ENCODE measurements at places on chromosomes 1 and 21. TPM values are rescaled to one million over a fixed set of nuclear protein-coding genes. Genes with fewer than 3 reads are reported as not detected.

The C1orf167 gene
- total RNA-seq, result 0.36 TPM

DNA sequence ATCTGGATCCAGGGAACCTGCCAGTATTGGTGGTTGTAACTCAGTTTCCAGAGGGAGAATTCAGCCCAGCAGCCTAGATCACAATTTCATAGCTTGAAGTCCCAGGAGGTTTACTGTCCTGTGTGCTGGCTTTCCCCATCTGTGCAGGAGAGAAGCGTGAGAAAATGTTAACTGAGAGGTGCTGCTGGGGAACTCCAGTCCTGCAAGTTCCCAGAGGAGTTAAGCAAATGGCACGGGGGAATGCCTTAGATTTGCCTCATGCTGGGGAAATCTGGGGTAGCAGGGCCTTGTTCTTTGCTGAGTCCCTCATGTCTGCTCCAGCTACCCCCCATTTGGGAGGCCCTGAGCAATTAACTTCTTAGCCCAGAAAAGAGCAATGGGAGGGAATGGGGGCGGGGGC, 25.1 kb upstream of the SLAMF6 start:
- DNase-seq, result no peak
- no peaks in the 10 kb centered on the region for H3K4me1 ChIP-seq
- H3K27ac ChIP-seq, result no peak overlapping the region
- no peak overlapping the region for H3K4me3 ChIP-seq
- peaks cover 6% of the 10 kb centered on the region for H3K27me3 ChIP-seq
- no peaks in the 10 kb centered on the region for H3K36me3 ChIP-seq

The MROH9 gene
- total RNA-seq, result not detected

GRCh38 chr1:156420205-156421061, 51.4 kb downstream of the RHBG start:
- peaks cover 16% of the 10 kb centered on the region for H3K4me1 ChIP-seq
- H3K36me3 ChIP-seq, result no peaks in the 10 kb centered on the region

DNA sequence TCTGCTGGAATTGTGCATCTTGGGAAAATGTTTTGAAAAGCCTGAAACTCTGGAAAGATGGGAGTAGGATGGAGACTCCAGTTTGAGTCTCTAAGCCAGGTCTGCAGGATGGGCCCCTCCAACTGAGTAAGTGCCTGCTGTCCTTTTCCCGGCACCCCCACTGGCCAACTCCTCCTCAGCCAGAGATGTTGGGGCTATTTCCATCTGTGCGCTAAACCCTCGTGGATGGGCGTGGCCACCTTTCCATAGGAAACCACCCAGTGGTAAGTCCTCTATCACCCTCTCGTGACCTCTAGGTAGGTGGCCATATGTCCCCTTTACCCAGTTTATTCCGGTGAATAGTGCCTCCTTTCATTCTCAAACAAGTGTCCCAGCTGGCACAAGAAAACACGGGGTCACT, 250.9 kb downstream of the TOMM20 start:
- no peak overlapping the region for H3K27ac ChIP-seq
- no peaks in the 10 kb centered on the region for H3K27me3 ChIP-seq
- H3K4me3 ChIP-seq, result no peak overlapping the region
- DNase-seq, result peak; percentile 62
- H3K36me3 ChIP-seq, result no peaks in the 10 kb centered on the region

DNA sequence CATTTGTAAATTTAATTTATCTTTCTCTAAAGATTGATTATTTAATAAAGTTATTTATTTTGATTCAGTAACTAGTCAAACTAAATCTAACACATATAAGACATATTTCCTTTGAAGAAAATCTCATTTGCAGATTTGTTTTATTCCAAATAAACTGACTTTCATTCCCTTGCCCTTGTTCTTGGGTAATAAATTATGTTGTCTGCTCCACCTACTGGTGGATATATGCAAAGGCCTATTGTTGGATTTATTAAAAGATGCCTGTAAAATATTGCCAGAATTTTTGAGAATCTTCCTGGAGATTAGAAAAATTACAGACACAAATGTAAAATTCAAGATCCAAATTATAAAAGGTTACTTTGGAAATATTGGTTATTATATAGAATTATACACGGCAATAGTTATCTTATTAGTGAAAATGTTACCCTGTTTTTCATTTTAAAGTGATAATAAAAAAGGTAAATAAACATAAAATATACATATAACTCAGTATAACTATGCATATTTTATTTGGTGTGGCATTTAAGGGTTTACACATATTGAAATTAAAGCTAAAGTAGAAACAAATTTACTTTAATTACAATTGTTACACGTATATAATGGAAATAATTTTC, 116.1 kb downstream of the SPATA17 start:
- no peak for DNase-seq
- peaks cover 16% of the 10 kb centered on the region for H3K27me3 ChIP-seq
- H3K27ac ChIP-seq, result no peak overlapping the region
- H3K36me3 ChIP-seq, result no peaks in the 10 kb centered on the region

DNA sequence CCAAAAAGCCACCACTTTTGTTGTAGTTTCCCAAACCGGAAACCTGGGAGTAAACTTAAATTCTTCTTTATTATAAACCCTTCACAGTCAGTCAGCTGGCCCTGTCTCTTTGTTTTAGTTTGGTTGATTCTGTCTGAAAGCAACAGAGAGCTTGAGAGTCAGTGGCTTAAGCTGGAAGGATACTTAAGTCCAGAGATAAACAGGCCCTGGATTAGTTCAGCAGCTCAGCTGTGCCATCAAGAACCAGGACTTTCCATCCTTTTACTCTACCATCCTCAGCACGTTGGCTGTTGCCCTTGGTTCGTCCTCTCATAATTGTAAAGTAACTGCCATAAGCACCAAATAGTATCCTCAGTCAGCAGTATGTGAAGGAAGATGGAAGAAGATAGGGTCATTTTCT, 4.5 kb downstream of the DESI2 start:
- no peaks in the 10 kb centered on the region for H3K27me3 ChIP-seq
- H3K36me3 ChIP-seq, result peaks cover 6% of the 10 kb centered on the region
- H3K4me3 ChIP-seq, result no peak overlapping the region

DNA sequence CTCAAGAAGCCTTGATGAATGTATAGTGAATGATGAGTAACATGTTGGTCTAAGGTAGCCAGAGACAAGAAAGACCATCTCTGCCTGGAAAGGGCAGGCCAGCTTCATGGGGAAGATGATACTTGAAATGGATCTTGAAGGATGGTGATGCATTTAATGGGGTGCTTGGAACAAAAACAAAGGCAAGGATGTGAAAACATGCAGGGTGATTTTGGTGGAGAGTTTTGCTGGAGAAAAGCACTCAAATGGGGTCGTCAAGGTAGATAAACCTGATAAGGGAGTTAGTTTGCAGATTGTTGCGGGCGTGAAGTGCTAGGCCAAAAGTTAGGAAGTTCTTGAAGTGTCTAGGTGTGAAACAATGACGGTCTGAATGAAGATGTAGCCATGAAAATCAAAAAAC, 205.4 kb downstream of the HLX start:
- H3K4me3 ChIP-seq, result no peak overlapping the region
- H3K27ac ChIP-seq, result no peak overlapping the region
- H3K36me3 ChIP-seq, result no peaks in the 10 kb centered on the region
- peaks cover 13% of the 10 kb centered on the region for H3K4me1 ChIP-seq
- H3K27me3 ChIP-seq, result peaks cover 4% of the 10 kb centered on the region

The TCHHL1 gene
- total RNA-seq, result not detected

GRCh38 chr21:36735201-36735515, 36.2 kb downstream of the SIM2 start:
- H3K4me1 ChIP-seq, result peaks cover 9% of the 10 kb centered on the region
- no peaks in the 10 kb centered on the region for H3K36me3 ChIP-seq
- H3K4me3 ChIP-seq, result no peak overlapping the region
- H3K27ac ChIP-seq, result no peak overlapping the region
- no peak for DNase-seq

- no peak for DNase-seq
- no peak overlapping the region for H3K27ac ChIP-seq
- H3K4me1 ChIP-seq, result no peaks in the 10 kb centered on the region
- H3K4me3 ChIP-seq, result no peak overlapping the region
- peaks cover 54% of the 10 kb centered on the region for H3K36me3 ChIP-seq
- H3K27me3 ChIP-seq, result no peaks in the 10 kb centered on the region
These were observed 131.1 kb downstream of the EVI5 start for GRCh38 chr1:92653605-92654381.

- no peak overlapping the region for H3K27ac ChIP-seq
- no peaks in the 10 kb centered on the region for H3K27me3 ChIP-seq
- H3K36me3 ChIP-seq, result no peaks in the 10 kb centered on the region
- no peak overlapping the region for H3K4me3 ChIP-seq
These were observed 198.4 kb upstream of the VAMP3 start for GRCh38 chr1:7572654-7573152.

DNA sequence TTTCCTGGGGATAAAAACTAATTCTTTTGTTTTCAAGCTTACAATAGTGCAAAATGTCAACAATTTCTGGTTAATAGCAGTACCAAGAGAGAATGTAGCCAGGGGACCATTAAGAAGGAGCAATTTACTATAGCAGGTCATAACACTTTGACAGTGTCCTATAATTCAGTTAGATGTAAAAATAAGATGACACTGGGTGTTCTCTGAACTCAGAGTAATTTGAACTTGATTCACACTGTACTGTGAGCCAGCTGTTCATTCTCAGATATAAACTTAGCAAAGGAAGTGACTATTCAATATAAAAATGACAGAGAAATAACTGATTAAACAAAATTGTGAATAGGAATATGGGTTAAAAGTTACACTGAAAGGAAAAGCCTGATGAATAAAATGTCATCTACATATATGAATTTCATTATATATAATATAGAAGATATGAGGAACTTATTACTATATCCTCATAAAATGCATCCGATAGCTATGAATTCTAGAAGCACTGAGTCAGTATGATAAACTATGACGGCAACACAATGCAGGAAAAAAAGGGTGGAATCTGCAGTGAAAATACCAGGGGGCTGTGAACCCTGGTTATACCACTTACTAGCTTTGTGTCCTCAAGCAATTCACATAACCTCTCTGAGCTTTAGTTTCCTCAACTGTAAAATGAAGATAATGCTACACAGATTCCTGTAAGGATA, 135.9 kb downstream of the ACBD6 start:
- H3K4me3 ChIP-seq, result no peak overlapping the region
- no peaks in the 10 kb centered on the region for H3K36me3 ChIP-seq
- no peaks in the 10 kb centered on the region for H3K27me3 ChIP-seq
- no peak overlapping the region for H3K27ac ChIP-seq
- H3K4me1 ChIP-seq, result peaks cover 17% of the 10 kb centered on the region

The TLCD4 gene
- total RNA-seq, result 2.4 TPM

The CYYR1 gene
- total RNA-seq, result 4.1 TPM

DNA sequence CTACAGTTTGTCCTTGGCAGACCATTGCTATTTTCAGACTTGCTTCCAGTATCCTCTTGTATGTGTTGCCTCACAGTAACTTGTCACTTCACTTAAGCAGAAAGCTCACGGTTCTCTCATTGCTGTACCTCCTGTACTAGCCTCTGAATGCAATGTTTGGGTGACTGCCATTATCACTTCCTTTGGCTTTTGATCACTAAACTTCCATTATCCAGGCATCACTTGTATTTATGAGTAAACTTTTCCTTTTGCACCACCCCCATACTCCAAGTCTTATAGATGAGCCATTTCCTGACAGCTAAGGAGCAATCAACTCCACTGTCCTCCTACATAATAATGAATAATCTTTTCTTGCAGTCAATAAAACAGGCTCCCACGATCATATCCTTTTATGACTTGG, 255.3 kb downstream of the PDE4B start:
- H3K4me1 ChIP-seq, result no peaks in the 10 kb centered on the region
- no peak overlapping the region for H3K4me3 ChIP-seq
- H3K27ac ChIP-seq, result no peak overlapping the region
- no peak for DNase-seq
- no peaks in the 10 kb centered on the region for H3K36me3 ChIP-seq

The ZNF683 gene
- total RNA-seq, result not detected

Data from chondrocyte (in vitro differentiated cells).